Activated naive CD4-positive, alpha-beta T cell (primary cell): ENCODE measurements at places on chromosomes 13 and 19.

- DNase-seq, result no peak
Observed at GRCh38 chr19:50537306-50537685, 23.6 kb upstream of the ASPDH start.

- DNase-seq, result no peak
Observed at GRCh38 chr13:85799097-85799582, at the start of gene SLITRK6. Gene SLITRK6 (minus strand): TSS chr13:85799419. CDS start chr13:85796508, 2,911 bp downstream.

DNA sequence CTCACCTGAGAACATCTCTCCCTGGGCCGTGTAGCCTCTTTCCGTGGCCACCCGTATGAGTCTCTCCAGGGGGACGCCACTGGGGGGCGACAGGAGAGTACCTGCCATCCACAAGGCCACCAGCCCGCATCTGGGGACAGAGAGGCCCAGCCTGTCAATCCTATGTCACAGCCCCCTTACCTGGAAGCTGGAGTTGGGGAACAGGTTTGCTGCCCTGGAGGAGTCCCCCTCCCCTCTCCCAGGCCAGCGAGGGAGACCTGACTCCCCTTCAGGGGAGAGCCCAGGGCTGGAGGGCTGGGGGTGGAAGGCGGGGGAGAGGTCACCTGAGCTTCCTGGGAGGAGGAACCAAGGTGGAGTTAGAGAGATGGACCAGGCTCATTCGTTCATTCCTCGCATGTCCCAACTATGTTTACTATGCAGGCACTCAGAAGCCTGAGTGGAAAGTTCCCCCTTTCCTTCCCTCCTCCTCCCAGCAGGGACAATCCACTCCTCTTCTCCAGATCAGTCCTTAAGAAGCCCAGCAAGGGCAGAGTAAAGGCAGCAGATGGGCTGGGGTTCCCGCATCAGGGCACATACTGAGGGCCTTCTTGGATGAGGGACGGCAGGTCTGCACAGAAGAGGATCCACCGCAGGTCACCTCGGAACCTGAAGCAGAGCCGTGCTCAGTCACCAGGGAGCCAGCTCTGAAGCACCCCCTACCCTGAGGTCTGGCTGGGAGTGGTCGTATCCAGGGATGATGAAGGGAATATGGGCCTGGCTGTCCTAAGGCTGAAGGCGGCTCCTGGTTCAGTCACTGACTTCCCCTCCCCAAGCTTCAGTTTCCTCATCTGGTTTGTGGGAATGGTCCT is 5.5 kb downstream of the ACTMAP start:
- DNase-seq, result no peak

GRCh38 chr19:28301463-28301862 is 911.5 kb downstream of the UQCRFS1 start:
- no peak for DNase-seq

DNA sequence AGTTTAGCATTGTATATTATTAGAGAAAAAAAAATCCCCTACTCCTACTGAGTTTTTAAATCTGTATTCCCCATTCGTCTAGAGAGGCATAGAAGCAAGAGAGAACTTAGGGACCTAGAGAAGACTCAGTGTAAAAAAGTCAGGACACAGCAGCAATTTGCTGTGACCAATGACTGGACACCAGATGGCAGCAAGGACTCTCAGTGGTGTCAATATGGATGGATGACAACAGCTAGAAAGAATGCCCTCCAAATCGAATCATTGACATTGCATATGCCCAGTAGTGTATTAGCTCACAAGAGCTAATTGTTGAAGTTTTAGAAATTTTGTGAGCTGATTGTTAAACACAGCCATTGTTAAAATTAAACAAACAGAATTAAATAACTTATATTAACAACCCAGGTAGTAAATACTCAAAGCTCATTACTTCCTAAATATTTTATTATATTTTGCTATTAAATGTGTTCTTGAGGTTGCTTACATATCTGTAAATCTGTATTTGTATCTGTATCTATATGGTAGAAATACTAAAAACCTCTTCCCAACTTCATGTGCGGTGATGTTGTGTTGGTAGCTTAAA is 43.9 kb downstream of the SIAH3 start:
- no peak for DNase-seq

DNA sequence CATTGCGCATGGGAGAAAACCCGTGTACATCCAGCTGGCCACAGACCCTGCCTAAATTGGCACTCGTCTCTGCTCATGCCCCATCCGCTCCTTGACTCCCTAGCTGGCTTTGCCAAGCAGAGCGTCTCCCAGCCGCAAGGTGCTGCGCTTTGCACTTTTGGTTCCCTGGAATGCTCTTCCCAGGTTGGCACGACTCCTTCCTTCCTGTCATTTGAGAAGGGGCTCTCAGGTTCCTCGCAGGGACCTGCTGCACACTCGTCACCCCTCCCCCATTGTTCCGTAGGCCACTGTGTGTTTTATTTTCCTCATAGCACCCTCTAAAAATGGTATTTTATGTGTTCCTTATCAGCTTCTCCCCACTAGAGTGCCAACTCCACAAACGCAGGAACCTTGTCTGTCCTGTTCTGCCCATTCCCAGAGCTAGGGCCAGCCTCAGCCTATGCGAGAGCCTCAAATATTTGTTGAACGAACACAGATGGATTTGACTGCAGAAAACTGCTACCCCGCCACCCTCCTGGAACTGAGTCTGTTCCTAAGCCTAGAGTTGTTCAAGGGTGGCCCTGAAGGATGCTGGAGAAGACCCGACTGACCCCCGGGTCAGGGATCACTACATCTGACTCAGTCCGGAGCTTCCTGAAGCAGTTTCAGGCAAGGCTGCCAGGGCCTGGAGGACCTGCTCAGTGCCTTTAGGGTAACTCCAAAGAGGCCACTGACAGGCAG is 8.4 kb upstream of the CEBPA start:
- DNase-seq, result no peak

DNA sequence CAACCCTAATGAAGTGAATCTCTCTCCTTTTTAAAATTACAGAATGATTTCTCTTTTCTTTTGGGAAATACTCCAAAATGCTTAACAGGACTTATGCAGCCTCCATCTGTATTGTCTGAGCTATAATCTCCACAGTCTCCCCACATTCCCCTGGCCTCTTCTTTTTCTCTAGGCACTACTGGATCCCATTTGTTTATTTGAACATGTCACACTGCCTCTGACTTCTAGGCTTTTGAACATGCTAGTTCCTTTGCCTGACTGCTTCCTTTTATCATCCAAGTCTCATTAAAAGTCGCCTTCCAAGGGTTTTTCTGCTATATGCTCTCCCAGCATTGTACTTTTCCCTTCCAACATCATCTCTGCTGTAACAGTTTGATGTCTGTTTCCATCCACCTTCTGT is 548.7 kb downstream of the PCDH9 start:
- no peak for DNase-seq

GRCh38 chr19:48493718-48494401 is 17.8 kb downstream of the LMTK3 start:
- no peak for DNase-seq

DNA sequence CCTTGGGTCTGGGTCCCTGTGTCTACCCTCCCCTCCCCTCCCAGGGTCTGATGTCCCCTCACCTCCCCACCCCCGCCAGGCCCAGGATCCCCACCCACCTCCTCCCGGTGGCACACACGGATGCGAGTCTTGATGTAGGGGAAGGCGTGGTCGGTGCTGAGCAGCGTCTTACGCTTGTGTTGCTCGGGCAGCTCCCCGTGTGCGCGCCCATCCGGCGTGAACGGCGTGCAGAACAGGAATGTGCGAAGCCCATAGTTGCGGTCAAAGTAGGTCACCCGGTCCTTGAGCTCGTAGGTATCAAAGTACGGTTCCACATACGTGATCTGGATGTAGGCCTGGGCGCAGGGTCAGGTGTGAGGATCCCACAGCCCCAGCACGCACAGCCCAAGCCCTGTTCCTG is 4.4 kb upstream of the KANK2 start:
- no peak for DNase-seq

- peak; percentile 76 for DNase-seq
Observed at GRCh38 chr19:47247308-47247990, 8.9 kb upstream of the CCDC9 start.

GRCh38 chr13:53501387-53501786 is 472.8 kb downstream of the OLFM4 start:
- DNase-seq, result no peak

- no peak for DNase-seq
Observed at GRCh38 chr19:51124729-51125128, at the start of gene SIGLEC9. Gene SIGLEC9 (plus strand): TSS chr19:51124906. CDS start chr19:51124975, 69 bp downstream.

- DNase-seq, result no peak
Observed at GRCh38 chr13:24173795-24174194, 13.3 kb downstream of the SPATA13 start.

DNA sequence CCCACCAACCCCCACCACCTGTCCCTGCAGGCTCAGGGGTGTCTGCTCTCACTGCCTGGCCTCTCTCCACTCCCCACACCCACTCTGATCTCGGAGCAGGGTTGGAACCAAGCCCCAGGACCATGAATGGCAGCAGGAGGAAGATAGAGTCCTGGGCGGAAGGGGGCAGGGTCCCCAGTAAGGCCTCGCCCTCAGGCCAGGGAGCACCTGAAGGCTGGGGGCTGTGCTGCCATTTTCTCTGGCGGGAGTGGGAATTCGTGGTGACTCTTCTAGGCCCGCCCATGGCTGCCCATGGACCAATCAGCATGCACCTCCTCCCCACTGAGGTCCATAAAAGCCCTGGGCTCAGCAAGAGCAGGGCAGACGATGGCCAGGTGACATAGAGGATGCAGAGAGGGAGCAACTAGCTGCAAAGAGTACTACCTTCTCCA is 25.0 kb downstream of the KBTBD6 start:
- DNase-seq, result no peak

DNA sequence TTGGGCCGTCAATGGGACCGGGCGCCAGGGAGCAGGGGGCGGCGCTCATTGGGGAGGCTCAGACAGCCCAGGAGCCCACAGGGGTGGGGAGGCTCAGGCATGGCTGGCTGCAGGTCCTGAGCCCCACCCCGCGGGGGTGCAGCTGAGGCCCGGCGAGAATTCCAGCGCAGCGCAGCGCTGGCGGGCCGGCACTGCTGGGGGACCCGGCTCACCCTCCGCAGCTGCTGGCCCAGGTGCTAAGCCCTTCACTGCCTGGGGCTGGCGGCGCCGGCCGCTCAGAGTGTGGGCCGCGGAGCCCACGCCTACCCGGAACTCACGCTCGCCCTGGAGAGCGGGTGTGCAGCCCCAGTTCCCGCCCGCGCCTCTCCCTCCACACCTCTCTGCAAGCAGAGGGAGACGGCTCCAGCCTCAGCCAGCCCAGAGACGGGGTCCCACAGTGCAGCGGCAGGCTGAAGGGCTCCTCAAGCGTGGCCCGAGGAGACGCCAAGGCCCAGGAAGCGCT is 1227.4 kb downstream of the PCDH17 start:
- no peak for DNase-seq

DNA sequence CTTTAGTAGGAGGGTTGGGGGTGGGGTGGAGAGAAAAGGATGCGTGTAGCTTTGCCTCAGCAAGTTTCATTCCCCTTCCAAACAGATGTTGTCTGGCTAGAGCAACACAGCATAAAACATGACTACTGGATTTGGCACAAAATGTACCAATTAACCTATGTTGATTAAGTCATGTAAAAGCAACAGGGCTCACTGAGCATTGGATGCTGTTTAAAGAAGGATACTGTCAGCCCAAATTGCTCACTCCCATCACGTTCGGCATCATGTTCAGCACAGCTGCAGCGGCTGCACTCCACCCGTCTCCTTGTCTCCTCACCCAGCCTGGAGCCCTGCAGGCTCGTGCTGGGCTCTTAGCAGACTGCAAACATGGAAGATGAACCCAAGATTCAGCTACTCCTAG is 77.5 kb downstream of the DLEU7 start:
- DNase-seq, result no peak

GRCh38 chr13:102983496-102983895 is 82.7 kb downstream of the SLC10A2 start:
- DNase-seq, result no peak

- no peak for DNase-seq
Observed at GRCh38 chr19:13507053-13507611, 853 bp upstream of the CACNA1A start.

DNA sequence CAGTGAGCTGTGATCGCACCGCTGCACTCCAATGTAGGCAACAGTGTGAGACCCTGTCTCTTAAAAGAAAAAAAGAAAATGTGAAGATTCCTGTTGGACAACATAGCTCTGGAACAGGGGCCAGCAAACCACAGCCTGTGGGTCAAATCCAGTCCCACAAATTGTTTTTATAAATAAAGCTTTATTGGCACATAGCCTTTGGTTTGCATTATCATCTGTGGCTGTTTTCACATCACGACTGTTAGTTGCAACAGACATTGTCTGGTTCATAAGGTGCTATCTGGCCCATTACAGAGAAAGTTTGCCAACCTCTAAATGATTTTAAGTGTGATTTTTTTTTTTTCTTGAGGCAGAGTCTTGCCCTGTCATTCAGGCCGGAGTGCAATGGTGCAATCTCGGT is 49.4 kb upstream of the USE1 start:
- DNase-seq, result no peak

DNA sequence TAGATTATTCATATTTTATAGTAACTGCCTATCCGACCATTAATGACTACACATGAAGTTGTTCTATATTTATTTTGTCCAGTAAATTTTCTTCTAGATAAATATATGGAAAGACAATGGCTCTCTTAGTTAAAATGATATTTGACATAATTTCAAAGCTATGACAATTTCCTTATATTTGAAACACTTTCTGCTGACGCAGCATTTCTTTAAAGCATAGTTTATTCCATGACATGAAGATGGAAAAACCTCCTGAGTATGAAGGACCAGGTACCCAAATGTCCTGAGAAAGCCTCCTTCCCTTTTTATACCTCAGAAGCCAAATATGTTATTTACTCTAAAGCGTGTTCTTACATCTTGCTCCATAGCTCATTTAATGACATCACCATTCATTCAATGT is 831.6 kb downstream of the EFNB2 start:
- no peak for DNase-seq

- no peak for DNase-seq
Observed at GRCh38 chr13:76971851-76972829, 19.7 kb upstream of the CLN5 start.

- no peak for DNase-seq
Observed at GRCh38 chr19:2867025-2867991, at the start of gene ZNF556. Gene ZNF556 (plus strand): TSS chr19:2867335. CDS start chr19:2867422, 87 bp downstream.

DNA sequence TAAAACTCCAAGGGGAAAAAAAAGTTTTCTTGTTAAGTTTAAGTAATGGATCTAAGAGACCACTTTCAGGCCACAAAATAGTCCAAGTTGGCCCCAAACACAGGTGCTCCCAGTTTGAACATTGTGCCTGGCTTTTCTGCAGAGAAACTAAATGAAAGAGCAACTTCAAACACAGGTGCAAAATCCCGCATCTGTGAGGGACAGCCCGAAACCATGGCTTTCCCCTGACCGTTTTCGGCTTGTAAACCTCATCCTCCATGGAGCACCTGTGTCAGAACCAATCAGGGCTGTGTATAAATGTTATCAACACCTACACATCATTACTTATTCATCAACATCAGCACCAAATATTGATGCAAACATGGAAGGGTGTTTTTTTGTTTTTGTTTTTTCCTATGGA is 126.8 kb upstream of the OBI1 start:
- DNase-seq, result no peak

DNA sequence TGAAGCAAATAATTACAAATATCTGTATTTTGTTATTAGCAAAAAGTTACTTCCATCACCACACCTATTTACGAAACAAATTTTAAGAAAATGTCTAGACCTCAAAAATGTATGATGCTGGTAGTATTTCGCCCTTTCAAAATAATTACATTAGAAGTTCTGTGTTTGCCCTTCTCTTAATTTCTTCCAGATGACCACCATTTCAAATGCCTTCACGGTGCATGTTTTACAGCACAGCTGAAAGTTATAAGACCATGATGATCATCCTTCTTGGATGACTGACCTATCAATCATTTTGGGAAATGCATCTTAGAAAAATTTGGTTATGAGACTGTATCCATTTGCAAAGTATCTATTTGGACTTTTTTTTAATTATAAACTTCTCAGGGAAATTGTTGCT is 390.8 kb downstream of the SLITRK6 start:
- no peak for DNase-seq

- no peak for DNase-seq
Observed at GRCh38 chr13:60435762-60436374, 38.8 kb downstream of the TDRD3 start.
